ENCODE measurements at places on chromosomes 5 and 9. TPM values are rescaled to one million over a fixed set of nuclear protein-coding genes. Genes with fewer than 3 reads are reported as not detected.

The DELE1 gene
- 41.2 TPM for polyA plus RNA-seq

The SPATA24 gene
- 7.9 TPM for polyA plus RNA-seq

The SOX30 gene
- polyA plus RNA-seq = not detected

The ADAMTS16 gene
- 0.04 TPM for polyA plus RNA-seq

The SGCD gene
- polyA plus RNA-seq = under 0.01 TPM

The SEC16A gene
- polyA plus RNA-seq = 57.0 TPM
